ENCODE measurements at places on chromosomes 11 and 22. TPM values are rescaled to one million over a fixed set of nuclear protein-coding genes. Genes with fewer than 3 reads are reported as not detected.

NCF4 gene
- total RNA-seq = not detected

P2RY2 gene
- total RNA-seq = 5.6 TPM

OR2AT4 gene
- not detected for total RNA-seq

E2F8 gene
- 19.1 TPM for total RNA-seq

NXPE2 gene
- total RNA-seq = not detected

SEPTIN5 gene
- 31.1 TPM for total RNA-seq

- DNase-seq = peak; percentile 74
- no peak overlapping the region for H3K27ac ChIP-seq
- H3K4me1 ChIP-seq = no peaks in the 10 kb centered on the region
Measured at GRCh38 chr11:16820324-16821092, 82.1 kb downstream of the C11orf58 start.

DNA sequence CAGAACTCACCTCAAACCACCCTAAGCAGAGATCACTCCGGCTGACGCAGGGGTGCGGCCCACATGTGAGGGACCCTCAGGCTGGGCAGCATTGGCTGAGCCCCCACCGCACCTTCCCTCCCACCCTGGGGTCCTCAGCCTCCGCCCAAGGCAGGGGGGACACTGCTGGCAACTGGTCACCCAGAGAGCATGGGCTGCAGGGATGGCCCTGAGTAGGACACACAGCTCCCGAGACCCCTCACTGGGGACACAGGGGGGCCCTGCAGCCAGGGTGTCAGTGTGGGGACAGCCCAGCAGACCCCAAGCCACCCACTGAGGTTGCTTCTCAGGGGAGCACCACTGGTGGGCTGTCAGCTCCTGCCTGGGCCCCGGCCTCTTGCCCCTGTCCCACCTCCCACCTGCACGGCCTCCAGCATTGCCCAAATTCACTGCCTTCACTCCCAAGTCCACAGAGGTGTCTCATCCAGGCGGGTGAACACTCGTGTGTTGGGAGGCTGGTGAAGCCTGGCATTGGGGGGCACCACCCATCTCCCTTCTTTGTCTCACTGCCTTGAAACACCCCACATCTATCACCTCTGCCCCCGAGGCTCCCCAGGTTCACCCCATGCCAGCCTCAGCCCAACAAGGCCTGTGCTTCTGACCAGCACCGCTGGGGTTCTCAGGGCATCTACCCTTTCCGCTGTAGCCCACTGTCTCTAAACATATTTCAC, 4.7 kb downstream of the C11orf21 start:
- H3K4me3 ChIP-seq = no peak overlapping the region
- no peaks in the 10 kb centered on the region for H3K36me3 ChIP-seq
- H3K4me1 ChIP-seq = no peaks in the 10 kb centered on the region
- no peaks in the 10 kb centered on the region for H3K27me3 ChIP-seq

GRCh38 chr11:93895106-93895862, 44.9 kb upstream of the VSTM5 start:
- no peaks in the 10 kb centered on the region for H3K36me3 ChIP-seq
- no peaks in the 10 kb centered on the region for H3K4me1 ChIP-seq
- no peak overlapping the region for H3K27ac ChIP-seq
- peak; percentile 40 for DNase-seq
- H3K27me3 ChIP-seq = no peaks in the 10 kb centered on the region

- peak; percentile 32 for DNase-seq
- peak overlapping the region; percentile 88 for H3K27ac ChIP-seq
- H3K27me3 ChIP-seq = no peaks in the 10 kb centered on the region
- peaks cover 36% of the 10 kb centered on the region for H3K4me1 ChIP-seq
Measured at GRCh38 chr22:36386351-36386899, 1.3 kb downstream of the MYH9 start.

All from endothelial cell of umbilical vein (primary cell).